HS-5 (cell line): ENCODE measurements at places on chromosomes 2 and 18.

DNA sequence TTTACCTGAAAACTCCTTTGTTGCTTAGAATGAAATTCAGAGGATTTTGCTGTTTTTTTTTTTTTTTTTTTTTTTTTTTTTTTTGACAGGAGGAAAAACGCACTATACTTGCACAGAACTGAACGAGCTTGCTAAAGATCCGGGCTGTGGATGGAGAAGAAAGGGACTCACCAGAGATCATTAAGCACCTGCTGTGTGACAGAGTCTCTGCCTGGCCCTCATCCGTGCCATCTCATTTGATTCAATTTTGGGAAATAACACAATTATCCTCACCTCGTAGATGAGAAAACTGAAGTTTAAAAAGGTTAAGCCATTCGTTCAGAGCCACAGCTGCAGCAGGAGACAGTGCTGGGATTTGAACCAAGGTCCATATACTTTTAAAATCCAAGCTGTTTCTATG lies 775.4 kb upstream of the ID2 start:
- DNase-seq: no peak

DNA sequence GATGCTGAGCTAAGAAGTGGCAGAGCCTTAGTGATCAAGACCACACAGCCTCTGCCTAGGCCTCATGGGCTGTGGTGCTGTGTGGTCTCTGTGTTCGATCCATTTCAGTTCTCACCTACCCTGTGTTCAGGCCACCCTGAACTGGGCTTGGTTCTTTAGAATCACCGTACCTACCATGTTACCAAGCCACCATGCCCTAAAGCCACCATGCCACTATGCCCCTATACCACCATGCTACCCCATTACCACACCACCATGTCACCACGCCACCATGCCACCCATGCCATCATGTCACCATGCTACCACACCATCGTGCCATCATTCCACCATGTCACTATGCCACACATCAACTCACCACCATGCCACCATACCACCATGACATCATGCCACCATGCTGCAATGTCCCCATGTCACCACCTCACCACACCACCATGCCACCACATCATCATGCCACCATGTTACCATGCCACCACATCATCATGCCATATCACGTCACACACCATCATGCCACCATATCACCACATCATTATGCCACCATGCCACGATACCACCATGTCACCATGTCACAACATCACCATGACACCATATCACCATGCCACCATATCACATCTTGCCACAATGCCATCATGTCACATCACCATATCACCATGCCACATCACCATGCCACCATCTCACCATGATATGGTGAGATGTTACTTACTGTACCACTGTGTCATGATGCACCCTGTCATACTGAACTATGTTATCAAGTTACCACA lies 191.0 kb upstream of the ARL4C start:
- no peak for DNase-seq

DNA sequence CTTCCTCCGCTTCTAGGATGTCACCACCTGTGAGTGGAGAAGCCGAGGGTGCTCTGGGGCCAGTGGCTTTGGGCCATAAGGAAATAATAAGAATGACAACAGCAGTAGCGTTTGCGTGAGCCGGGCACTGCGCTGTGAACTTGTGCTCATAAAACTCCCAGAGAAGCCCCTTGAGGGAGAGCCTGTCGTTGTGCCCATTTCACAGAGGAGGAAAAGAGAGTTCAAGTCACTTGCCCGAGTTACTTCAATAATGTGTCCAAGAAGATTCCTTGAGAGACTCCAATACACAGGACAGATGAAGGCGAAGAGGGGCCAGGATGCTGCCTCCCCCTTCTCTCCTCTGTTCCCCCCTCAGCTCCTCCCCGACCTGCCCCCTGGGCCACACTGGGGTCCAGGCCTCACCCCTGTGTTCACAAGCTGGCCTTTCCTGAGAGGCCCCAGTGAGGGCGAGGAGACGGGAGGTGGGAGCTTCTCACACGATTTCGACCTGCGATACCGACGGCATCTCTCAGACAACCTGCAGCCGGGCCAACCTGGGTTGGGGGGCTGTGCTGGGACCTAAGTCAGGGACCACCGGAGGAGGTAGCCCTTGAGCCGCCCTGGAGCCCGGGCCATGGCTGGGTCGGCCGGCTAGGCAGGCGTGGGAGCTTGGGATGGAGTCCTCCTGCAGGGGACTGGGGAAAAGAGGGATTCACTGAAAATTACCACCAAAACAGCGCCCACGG lies 53.5 kb upstream of the UBE2F start:
- no peak for DNase-seq

DNA sequence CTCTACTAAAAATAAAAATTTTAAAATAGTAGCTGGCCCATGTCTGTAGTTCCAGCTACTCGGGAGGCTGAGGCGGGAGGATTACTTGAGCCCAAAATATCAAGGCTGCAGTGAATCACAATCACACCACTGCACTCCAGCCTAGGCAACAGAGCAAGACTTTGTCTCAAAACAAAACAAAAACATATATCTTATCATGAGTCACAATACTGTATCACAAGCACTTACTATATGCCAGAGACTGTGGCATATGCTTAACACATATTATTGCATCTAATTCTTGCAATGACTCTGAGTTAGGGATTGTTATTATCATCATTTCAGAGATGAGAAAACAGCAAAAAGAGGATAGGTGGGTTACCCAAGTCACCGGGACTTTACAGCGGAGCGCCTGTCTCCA lies 29.5 kb upstream of the TMEM37 start:
- DNase-seq: no peak

GRCh38 chr2:181678861-181679543 lies 1.3 kb downstream of the NEUROD1 start:
- no peak for DNase-seq

- no peak for DNase-seq
These were observed 649.4 kb downstream of the TDRD15 start for GRCh38 chr2:21773168-21773567.

- DNase-seq: no peak
These were observed at the start of gene INPP5D for GRCh38 chr2:233059797-233060500. Gene INPP5D, plus strand, starts transcription at chr2:233060342. Its CDS starts 137 bp downstream, at chr2:233060479.

- no peak for DNase-seq
These were observed 33.6 kb downstream of the PTPRM start for GRCh38 chr18:7600528-7601245.

DNA sequence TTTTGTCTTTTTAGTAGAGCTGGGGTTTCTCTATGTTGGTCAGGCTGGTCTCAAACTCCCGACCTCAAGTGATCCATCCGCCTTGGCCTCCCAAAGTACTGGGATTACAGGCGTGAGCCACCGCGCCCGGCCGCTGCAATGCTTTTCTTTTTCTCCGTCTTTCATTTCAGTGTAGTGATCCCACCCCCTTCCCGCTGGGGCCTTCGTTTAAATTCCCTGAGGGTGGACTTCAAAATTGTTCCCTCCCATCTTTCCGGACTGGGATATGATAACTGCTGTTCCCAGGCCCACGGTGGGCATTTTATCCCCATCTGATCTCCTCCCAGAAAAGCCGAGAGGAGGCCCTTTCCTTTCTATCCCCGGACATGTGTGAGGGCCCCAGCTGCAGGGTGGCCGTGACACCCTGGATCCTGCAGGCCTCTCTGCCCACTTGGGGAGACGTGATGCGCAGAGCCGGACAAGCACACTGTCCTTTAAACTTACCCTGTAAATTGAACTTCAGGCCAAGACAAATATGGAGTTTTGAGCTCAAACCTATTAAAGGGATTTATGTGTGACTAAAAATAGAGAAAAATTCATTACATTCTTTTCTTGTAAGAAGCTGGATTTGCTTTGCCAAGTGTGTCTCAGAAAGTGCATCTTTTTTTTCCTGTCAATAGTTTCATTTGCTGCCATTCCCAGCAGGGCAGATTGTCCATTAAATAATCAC lies 54.5 kb upstream of the AFF3 start:
- DNase-seq: no peak

GRCh38 chr2:172046080-172046678 lies 39.1 kb upstream of the DLX1 start:
- DNase-seq: no peak

DNA sequence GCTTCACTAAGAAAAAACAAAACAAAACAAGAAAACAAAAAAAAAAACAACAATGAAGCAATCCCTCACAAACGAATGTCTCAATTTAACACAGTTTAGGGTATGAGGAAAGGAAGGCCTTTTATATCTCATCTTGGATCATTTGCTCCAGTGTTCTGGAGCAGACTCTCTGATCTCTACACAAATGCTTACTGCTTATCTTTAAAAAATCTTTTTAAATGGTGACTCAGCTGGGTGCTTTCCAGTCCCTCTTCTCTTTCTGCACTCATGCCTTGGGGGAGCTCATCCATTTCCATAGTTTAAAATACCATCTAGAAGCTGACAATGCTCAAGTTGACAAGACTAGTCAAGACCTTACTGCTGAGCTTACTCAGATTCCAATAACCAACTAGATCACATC lies 56.2 kb downstream of the ETAA1 start:
- no peak for DNase-seq

- peak; percentile 40 for DNase-seq
These were observed 16.6 kb upstream of the LNPK start for GRCh38 chr2:176018708-176019107.

- DNase-seq: no peak
These were observed 360.6 kb upstream of the HNRNPA3 start for GRCh38 chr2:176851889-176852483.

GRCh38 chr2:201709049-201709448 lies 10.6 kb upstream of the MPP4 start:
- no peak for DNase-seq

GRCh38 chr2:75416420-75417342 lies 144.1 kb downstream of the EVA1A start:
- no peak for DNase-seq

GRCh38 chr18:38174594-38174993 lies 609.0 kb upstream of the CELF4 start:
- DNase-seq: no peak

DNA sequence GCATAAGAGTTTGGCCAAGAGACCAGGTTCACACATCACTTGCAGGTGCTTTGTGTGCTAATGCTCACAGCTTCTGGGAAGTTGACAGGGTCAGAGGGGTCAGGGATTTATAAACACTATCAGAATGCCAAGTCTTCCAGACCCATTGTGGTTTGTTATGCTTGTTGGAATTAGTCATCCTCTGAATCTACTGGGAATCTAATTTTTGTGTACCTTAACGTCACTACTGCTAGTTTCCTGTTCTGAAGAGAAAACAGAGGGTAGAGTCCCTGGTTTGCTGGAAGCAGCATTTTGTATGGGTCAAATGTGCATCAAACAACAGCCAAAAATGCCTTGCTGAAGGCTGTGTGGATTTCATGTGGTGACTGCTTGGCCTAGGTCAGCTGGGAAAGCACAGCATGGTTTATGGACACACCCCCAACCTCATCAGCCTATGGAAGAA lies 33.3 kb downstream of the ANTXR1 start:
- DNase-seq: no peak

DNA sequence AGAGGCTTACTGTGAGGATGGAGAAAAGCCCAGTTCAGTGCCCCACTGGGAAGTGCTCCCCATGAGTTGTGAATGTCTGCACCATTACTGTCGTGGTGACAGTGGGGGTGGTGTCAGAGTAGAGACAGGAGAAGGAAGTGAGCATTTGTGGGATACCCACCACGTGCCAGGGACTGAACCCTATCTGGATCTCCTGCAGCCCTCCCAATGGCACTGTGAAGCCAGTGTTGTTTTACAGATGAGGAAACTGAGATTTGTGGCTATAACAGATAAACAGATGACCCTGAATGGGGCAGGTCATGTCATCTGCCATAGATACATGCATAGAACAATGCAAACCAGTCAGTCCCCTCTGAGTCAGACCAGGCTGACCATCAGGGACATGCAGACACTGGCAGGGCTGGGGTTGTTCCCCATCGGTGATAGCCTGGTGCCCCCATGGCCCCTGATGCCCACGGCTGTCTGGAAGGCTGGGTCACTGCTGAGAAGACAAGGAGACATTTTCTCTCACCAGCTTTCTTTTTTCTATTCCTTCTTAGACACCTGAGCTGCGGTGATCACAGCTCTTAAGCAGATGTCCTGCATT lies 60.8 kb downstream of the EMILIN2 start:
- no peak for DNase-seq

DNA sequence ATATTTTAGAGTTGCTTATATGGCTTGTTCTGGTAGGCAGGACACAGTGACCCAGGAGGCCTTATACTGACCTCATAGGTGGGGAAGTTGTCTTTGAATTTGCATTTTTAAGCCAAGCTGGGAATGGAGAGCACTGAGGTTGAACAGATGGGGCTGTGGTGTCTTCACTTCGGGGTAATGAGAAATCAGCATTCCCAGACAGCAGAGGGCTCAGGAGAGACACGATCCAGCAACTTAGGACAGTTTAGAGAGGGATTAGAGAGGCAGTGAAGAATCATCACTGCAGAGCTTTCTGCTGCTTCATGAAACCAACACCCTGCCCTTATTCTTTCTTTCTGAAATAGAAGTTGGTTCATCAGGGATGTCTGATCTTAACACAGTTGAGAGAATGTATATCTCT lies 202.4 kb downstream of the TDRD15 start:
- DNase-seq: no peak

- no peak for DNase-seq
These were observed 3.8 kb downstream of the RBFA start for GRCh38 chr18:80037869-80038630.

DNA sequence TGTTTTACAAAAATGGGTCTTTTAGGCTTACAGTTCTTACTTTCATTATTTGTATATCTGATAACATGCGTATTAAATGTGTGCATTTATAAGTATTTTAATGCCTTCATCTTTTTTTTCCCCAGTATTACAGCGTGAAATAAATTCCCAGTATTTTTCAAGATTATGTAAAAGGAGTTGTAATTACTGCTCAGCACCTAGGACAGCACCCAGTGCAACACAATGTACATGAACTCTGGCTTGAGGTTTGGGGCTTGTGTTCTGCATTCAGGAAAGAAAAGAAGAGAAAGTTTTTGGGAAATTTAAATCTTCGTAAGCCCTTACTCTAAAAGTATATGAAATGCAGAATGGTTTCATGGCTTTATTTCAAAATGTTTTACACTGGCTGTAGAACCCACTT lies 16.7 kb downstream of the ZNF638 start:
- no peak for DNase-seq

GRCh38 chr2:85794038-85794441 lies 40.2 kb downstream of the ATOH8 start:
- DNase-seq: no peak

DNA sequence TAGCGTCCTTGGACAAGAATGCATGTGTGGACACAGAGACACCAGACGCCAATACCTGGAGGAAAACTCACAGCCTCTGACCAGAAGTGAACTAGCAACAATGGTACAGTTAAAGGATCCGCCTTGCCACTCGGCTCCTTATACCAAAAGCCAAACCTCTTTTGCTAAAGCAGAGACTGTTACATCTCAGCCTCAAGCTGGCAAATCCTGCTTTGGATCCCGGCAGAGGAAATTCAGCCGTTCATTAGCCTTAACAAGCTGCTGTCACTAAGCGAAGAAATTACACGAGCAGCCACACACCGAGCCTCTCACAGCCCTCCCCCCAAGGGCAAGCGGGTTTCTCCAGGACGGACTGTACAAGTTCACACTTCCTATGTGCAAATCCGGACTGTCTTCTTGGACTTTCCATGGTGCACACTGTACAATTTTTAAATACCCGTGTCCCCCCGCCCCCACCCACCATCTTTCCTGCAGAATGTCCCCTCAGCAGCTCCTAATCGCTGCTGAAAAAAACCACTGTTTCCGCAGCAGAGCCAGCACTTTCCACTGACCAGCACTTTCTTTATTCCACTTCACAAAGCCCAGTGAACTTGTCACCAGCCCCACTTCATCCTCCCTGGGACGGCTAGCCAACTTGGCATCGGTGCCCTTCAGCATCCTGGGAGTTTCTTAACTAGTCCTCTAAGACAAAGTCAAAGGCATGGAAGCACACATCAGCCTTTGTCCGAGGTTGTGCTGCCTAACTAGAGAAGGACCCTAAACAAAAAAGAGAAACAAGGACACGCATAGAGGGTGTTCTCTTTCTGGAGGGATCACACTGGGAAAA lies 1.5 kb downstream of the KLF7 start:
- DNase-seq: no peak
